ENCODE measurements at places on chromosomes 5 and 9.
A peak's percentile ranks its signal among the peaks of the same experiment; 100 is the strongest.

- DNase-seq: no peak
These were observed 43.5 kb upstream of the CD180 start for GRCh38 chr5:67240065-67240464.

GRCh38 chr5:75412111-75412990 lies 75.3 kb downstream of the HMGCR start:
- DNase-seq: peak; percentile 63

DNA sequence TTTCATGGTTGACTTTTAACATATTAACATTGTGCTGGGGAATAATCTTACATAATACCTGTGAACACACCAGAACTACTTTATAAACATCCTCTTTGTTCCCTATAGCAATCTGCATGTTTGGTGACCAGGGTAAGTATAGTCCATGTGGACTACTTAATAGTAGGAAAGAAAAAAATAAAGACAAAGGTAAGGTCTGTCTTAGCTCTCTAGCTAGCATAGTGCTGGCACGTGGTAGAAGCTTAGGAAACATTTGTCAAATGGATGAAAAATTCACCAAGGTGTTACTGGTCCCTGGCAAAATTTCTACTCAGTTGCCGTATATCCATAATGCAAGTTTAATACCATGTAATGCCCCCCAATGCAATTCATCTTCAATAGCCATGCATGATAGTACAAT lies 78.6 kb upstream of the ABCA1 start:
- DNase-seq: no peak

DNA sequence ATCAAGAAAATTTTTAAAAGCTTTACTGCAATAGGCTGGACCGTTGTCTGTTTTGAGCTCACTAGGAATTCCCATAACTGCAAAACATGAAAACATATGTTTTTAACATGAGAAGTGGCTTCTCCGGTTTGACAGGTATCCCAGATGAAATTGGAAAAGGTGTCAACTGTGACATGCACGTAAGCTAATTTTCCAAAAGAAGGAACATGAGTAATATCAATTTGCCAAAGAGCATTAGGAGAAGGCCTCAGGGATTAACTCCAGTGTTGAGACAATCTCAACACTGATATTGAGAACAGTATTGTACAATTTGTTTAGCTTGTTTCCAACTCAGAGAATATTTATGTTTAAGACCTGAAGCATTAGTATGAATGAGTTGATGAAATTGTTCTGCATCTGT lies 215.5 kb upstream of the KCNN2 start:
- DNase-seq: no peak

DNA sequence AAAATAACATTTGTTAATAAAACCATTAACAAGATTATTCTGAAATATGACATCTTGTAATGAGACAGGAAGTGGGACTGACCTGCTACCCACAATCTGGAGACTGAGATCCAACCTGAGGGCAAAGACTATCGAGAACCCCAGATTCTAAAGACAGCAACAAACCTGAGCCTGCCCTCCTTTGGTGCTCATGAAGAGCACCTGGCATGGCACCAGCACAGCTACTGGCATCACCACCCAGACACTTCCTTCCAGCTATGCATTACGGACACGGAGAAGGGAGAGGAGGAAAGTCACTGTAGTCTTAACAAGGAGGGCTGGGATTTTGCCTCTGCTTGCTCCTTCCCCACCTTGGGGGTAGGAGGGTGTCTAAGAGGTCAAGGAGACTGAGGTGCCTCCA lies 105.5 kb downstream of the AUH start:
- DNase-seq: no peak

- DNase-seq: no peak
These were observed 57.1 kb downstream of the RPS23 start for GRCh38 chr5:82221020-82221419.

GRCh38 chr5:128408622-128409021 lies 129.4 kb downstream of the FBN2 start:
- no peak for DNase-seq

- DNase-seq: peak; percentile 56
These were observed 102.4 kb downstream of the CDK5RAP2 start for GRCh38 chr9:120477534-120478001.
